Mesenteric fat pad (tissue), 1 donor: ENCODE measurements at places on chromosomes 3 and 15. TPM values are rescaled to one million over a fixed set of nuclear protein-coding genes. Genes with fewer than 3 reads are reported as not detected.
A peak's percentile ranks its signal among the peaks of the same experiment; 100 is the strongest.

DNA sequence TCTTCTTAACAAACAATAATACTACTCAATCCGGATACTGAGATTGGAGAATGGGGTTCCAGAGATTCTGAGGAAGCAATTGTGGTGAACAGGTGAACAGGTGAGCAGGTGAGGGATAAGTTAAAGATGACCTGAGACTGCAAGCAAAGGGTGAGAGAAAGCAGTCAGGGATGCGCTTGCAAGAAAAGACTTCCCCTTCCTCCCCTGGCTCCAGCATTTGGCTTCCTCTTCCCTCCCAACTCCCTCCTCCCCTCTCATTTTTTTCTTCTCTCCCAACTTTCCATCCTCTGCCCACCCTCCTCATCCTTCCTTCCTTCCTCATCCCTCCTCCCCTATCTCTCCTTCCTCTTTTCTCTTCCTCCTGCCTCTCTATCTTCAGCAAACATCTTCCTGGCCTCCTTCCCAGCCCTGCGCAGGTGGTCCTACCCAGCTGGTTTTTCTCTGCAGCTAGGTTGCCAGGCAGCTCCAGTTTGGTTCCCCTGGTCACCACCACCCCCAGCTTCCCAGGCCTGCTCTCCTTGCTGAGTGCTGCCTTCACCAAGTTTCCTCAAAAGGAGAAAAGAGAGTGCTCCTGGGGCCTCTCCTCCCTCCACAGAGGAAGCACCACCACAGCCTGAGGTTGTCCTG lies 10.4 kb upstream of the VIPR1 start:
- DNase-seq = peak; percentile 60

GRCh38 chr3:56042326-56042951 lies 425.8 kb downstream of the ERC2 start:
- no peak for DNase-seq

DNA sequence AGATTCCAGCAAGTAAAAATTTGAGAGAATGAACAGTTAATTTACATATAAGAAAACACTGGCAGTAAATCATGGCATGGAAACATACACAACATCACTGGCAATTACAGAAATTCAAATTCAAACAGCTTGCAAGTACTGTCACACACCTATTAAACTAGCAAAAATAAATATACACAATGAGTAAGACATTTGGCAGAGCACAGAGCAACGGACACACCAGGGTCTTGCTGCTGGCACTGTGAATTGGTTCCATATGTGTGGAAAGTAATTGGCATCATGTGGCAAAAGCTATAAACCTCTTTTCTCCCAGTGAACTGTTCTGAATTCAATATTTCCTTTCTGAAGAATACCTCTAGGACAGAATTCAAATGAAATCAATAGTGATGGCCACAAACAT lies 78.3 kb downstream of the LRRK1 start:
- no peak for DNase-seq

DNA sequence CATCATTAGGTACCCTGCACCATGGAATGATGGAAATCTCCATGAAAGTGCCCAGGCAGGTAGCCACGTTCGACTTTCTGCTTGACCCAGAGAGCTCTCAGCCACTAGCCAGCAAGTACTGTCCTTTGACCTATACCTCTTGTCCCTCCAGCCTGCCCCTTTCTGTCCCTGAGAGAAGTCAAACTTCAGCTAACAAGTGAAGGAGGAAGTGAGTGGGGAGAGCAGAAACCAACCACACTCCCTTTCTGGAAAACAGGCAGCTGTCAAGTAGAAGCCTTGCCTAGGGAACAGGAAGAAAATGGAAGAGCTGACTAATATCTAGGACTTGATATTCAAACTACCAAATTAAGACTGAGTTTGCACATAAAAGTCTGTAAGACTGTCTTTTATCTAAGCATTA lies 30.3 kb upstream of the FSTL1 start:
- DNase-seq = no peak

GRCh38 chr15:40594429-40594836 lies 384 bp downstream of the KNL1 start:
- no peak for DNase-seq

- DNase-seq = no peak
These were observed 16.5 kb downstream of the KLHL25 start for GRCh38 chr15:85778107-85778776.

DNA sequence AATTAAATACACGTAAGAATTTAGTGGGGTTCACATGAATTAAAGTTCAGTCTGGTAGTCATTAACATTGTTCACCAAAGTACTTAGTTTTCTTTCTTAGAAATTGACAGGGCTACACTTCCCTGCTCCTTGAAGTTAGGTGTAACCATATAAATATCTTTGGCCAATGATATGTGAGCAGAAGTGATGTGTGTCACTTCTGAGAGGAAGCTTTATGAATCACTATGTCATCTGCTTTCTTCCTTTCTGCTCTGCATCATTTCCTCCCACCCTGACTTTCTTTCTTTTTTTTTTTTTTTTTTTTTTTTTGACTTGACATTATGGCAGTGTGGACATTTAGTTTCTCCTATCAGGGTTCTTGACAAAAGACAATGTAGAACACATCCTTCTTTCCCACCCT lies 156.2 kb upstream of the COL8A1 start:
- DNase-seq = no peak

GRCh38 chr3:196772897-196773296 lies 33.2 kb downstream of the PAK2 start:
- no peak for DNase-seq

DNA sequence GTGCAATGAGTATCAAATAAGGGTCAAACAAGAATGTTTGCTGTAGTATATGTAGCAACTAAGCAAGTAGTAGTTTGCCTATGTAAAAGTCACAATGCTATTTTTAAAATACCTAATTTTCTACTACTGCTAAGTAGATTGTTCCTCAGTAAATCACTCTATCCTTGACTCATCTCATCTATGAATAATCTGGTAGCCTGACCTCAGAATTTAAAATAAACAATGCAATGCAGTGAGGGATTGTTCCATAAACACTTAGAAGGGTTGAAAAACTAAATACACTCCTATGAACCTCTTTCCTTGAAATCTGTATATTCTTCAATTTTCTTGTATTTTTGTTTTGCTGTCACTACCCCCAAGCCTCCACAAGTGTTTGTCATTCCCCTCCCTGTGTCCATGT lies 253.3 kb downstream of the TBC1D5 start:
- no peak for DNase-seq

Gene ARHGEF26
- total RNA-seq = 18.4 TPM

Gene KCNMB3
- total RNA-seq = 3.2 TPM

Gene AMT
- 1.2 TPM for total RNA-seq

Gene ADAMTS17
- total RNA-seq = 2.3 TPM
